ENCODE measurements at places on chromosomes 7 and 10.
A peak's percentile ranks its signal among the peaks of the same experiment; 100 is the strongest.

GRCh38 chr7:80760292-80760691 is 121.8 kb downstream of the CD36 start:
- DNase-seq = no peak

DNA sequence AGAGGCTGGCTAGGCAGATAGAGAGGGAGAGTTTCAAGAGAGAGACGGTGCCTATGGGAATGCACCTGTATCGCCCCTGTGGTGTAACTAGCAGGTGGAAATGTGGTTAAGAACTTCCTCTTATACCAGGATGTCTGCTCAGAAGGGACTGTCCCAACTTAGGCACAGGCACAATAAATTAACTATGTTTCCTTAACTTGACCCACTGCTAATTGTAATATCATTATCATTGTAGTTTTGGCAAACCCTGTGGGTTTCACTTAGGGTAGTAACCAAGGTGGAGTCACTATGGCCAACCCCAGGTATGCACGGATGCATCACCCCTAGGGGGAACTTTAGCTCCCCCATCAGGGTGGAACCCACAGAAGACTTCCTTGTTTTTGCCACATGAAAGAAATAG is 455.7 kb downstream of the DGKB start:
- no peak for DNase-seq

- no peak for DNase-seq
Measured at GRCh38 chr7:75872073-75872782, 6.6 kb upstream of the RHBDD2 start.

DNA sequence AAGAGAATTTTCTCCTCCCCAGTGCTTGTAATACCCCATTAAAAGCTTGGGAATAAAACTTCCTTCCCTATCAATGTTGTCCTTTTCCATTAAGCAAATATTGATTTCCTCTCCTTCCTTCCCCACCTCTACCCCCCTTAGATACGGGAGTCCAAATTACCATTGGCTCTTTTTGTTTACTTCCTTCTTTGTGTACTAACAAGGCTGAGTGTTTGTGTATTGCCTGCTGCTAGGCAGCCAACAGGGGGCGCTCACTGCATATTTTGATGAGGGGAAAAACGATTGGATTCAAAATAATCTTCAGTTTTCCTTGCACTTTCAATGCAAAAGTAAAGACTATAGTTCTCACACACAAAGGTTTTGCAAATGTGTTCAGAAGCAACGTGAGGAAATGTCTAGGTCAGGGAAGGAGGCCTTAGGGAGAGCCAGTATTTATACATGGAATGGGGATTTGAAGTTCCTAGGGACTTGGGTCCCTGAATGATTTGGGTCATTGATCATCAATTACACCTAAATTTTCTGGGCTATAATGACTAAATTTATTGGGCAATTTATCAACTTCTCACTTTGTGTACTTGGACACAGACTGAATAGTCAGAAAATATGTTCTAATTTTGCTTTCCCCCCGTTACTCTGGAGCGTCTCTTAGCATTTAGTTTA is 23.6 kb upstream of the VPS41 start:
- DNase-seq = peak; percentile 34

GRCh38 chr10:14569274-14570060 is 205.2 kb downstream of the FAM107B start:
- no peak for DNase-seq

DNA sequence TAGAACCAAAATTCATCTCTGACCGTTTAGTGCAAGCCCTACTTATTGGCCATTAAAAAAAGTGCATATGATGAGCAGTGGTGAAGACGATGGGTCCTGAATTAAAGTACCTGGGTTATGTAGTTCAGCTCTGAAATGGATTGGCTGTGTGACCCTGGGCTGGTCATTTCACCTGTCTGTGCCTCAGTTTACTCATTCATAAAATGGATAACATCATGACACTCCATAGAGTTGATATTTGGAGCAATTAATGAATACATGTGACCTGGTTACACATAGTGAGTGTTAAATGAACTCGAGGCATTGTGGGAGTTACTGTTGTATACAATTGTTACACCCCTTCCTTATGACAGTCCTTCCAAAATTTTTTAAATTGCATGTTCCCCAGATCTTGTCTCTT is 9.1 kb downstream of the MAP3K8 start:
- no peak for DNase-seq

DNA sequence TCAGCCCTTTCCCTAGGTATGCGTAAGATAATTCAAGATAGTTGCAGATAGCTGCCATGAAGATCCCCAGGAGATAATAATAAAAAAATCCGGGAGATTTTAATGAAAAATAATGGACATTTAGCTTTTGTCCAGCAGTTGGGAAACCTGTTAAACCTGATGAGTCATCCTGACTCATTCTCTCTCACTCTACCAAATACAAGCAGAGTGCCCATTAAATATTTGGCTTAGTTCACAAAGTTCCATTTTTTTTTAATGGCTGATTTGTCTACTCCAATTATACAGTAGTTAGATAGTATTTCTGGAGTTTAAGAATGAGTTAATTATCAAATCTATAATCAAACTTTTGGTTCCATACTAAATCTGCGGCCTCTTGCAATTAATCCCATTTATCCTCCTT is 2.1 kb upstream of the SHTN1 start:
- no peak for DNase-seq

- no peak for DNase-seq
Measured at GRCh38 chr10:76049581-76050290, 618.3 kb downstream of the LRMDA start.

DNA sequence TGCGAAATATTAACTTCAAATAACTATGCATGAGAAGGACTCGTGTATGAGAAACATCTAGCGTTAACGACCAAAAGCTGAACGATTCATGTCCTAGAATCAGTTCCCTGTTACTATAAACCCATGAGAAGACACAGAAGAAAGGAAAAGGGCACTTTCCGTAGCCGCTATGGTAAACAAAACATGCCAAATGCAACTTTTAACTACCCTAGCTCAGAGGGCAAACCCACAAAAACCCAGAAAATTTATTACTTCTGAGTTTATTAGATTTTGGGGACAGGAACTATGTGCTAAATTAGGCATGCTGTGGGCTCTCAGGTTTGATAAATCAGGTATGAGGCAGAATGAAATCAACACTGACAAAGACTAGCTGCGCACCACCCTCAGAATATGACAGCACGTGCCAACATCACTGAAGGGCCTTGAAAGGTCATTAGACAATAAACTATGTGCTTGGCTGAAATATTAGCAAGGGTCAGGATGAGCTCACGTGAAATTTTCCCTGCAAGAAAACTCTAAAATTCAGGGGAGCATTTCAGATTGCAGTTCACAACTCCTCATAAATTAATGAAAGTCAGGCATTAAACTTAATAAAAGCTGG is 102.6 kb downstream of the GLI3 start:
- DNase-seq = no peak

Data from stimulated activated CD4-positive, alpha-beta T cell treated with anti-CD3 and anti-CD28 coated beads, Interleukin-12 subunit alpha, Interleukin-12 subunit beta, amount 100 ng/mL, for 48 hours (primary cell).